Activated CD4-positive, alpha-beta T cell treated with anti-CD3 and anti-CD28 coated beads for 24 hours (primary cell): ENCODE measurements at places on chromosomes 1 and 21.

GRCh38 chr1:212512816-212513559, 80.3 kb downstream of the NENF start:
- no peak for DNase-seq

- DNase-seq: no peak
Measured at GRCh38 chr1:14848625-14849024, 250.1 kb downstream of the KAZN start.

GRCh38 chr1:150765296-150765976, at the start of gene CTSS:
Gene CTSS (minus strand): TSS chr1:150765778. CDS start chr1:150764763, 1,015 bp downstream.
- DNase-seq: no peak

GRCh38 chr1:92509619-92510018, 22.9 kb upstream of the GFI1 start:
- no peak for DNase-seq

GRCh38 chr1:248857749-248858095, 1.2 kb downstream of the ZNF692 start:
- DNase-seq: no peak
